ENCODE measurements at places on chromosomes 13 and 19.

DNA sequence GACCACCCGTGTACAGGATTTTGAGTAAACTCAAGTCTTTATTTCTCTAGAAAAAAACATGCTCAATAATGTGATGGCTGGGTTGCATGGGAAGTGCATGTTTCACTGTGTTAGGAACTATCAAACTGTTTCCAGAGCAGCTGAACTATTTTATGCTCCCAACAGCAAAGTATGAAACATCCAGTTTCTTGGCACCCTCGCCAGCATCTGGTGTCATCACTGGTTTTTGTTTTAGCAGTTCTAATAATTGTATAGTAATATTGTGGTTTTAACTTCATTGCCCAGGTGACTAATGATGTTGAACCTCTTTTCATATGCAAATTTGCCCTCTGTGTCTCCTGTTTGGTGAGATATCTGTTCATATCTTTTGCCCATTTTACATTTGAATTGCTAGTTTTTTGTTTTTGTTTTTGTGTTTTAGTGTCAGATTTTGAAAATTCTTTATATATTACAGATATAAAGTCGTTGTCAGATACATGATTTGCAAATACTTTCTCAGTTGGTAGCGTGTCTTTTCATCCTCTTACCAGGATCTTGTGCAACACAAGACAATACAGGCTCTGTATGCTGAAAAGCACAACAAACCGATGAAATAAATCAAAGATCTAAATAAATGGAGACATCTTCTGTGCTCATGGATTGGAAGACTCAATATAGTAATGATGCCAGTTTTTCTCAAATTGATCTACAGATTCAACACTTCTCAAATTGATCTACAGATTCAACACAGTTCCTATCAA, 87.8 kb downstream of the IPO5 start:
- H3K4me1 ChIP-seq = no peaks in the 10 kb centered on the region
- H3K27ac ChIP-seq = no peak overlapping the region
- H3K4me3 ChIP-seq = no peak overlapping the region
- no peaks in the 10 kb centered on the region for H3K27me3 ChIP-seq
- no peak for DNase-seq

DNA sequence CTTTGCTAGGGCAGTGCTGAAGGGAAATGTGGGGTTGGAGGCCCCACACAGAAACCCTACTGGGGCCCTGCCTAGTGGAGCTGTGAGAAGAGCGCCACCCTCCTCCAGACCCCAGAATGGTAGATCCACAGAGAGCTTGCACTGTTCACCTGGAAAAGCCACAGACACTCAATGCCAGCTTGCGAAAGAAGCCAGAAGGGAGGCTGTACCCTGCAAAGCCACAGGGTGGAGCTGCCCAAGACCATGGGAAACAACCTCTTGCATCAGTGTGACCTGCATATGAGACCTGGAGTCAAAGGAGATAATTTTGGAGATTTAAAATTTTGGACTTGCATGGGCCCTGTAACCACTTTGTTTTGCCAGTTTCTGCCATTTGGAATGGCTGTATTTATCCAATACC, 615.4 kb upstream of the MIR17HG start:
- H3K4me1 ChIP-seq = no peaks in the 10 kb centered on the region
- H3K4me3 ChIP-seq = no peak overlapping the region
- no peak overlapping the region for H3K27ac ChIP-seq
- peak; percentile 74 for DNase-seq
- H3K36me3 ChIP-seq = peaks cover 19% of the 10 kb centered on the region

GRCh38 chr19:31675193-31675913, 326.1 kb upstream of the TSHZ3 start:
- no peak overlapping the region for H3K4me3 ChIP-seq
- no peaks in the 10 kb centered on the region for H3K36me3 ChIP-seq
- no peak for DNase-seq
- H3K27ac ChIP-seq = no peak overlapping the region
- H3K4me1 ChIP-seq = no peaks in the 10 kb centered on the region

DNA sequence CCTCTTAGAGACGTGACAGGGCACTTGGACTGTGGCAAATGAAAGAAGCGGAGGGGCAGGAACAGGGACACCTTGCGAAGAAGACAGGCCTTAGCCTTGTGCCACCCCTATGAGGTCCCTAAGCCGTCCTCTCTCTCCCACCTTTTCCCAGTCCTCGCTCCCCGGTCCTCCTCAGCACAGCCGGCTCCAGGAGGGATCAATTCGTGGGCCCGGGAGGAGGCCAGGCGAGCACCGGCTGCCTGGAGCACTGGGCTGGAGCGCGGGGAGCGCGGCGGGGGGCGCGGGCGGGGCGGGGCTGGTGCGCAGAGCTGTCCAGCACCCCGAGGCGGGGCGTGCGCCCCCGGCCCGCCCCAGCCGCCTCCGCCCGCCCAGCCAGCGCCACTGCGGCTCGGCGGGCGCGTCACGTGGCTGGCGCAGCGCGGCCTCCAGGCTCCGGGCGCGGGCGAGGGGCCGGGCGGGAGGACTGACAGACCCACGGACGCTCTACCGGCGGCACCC, at the start of gene LRP3:
LRP3 (plus strand) TSS at position 466 of the 498 bp plus-strand sequence. CDS start 456 bp downstream, outside the sequence.
- H3K27me3 ChIP-seq = no peaks in the 10 kb centered on the region
- H3K36me3 ChIP-seq = peaks cover 8% of the 10 kb centered on the region
- H3K27ac ChIP-seq = no peak within 1 kb of the TSS
- H3K4me3 ChIP-seq = peak within 1 kb of the TSS; percentile 69

- H3K27me3 ChIP-seq = no peaks in the 10 kb centered on the region
- no peak overlapping the region for H3K27ac ChIP-seq
- DNase-seq = no peak
- no peaks in the 10 kb centered on the region for H3K4me1 ChIP-seq
Measured at GRCh38 chr13:70732611-70733010, 624.4 kb upstream of the KLHL1 start.

- no peak overlapping the region for H3K4me3 ChIP-seq
- H3K27ac ChIP-seq = no peak overlapping the region
- H3K36me3 ChIP-seq = no peaks in the 10 kb centered on the region
- H3K4me1 ChIP-seq = no peaks in the 10 kb centered on the region
Measured at GRCh38 chr13:30791354-30792001, 56.1 kb downstream of the ALOX5AP start.

DNA sequence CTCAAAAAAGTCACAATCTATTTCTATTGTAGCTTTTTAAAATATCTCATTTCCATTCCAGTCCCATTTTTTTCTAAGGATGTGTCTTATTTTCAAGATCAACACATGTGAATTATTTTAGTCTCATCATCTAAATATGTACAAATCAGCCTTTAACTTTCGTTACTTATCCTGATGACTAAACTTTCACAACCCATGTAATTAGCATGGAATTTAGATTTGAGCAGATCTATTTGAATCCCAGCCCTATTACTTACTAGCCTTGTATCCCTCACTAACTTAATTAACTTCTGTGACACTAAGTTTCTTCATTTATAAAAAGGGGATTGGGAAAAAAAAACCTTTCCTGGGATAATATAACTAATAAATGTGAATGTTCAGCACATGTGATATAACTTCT, 81.1 kb downstream of the UFM1 start:
- no peaks in the 10 kb centered on the region for H3K4me1 ChIP-seq
- no peak overlapping the region for H3K27ac ChIP-seq
- H3K4me3 ChIP-seq = no peak overlapping the region
- H3K36me3 ChIP-seq = no peaks in the 10 kb centered on the region
- no peak for DNase-seq

DNA sequence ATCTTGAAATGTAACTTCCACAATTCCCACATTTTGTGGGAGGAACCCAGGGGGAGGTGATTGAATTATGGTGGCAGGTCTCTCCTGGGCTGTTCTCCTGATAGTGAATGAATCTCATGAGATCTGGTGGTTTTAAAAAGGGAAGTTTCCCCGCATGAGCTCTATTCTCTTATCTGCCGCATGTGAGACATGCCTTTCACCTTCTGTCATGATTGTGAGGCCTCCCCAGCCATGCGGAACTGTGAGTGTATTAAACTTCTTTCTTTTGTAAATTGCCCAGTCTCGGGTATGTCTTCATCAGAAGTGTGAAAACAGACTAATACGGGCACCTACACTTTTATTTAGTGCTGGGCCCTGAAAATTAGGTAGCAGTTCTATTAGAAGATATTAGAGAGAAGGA, 45.8 kb downstream of the TNFSF13B start:
- H3K36me3 ChIP-seq = no peaks in the 10 kb centered on the region
- H3K4me1 ChIP-seq = no peaks in the 10 kb centered on the region
- DNase-seq = no peak
- no peak overlapping the region for H3K27ac ChIP-seq

GRCh38 chr19:16164222-16164890, 9.0 kb downstream of the CIB3 start:
- no peak for DNase-seq
- no peaks in the 10 kb centered on the region for H3K27me3 ChIP-seq
- H3K36me3 ChIP-seq = no peaks in the 10 kb centered on the region
- H3K4me1 ChIP-seq = no peaks in the 10 kb centered on the region
- H3K27ac ChIP-seq = no peak overlapping the region
- no peak overlapping the region for H3K4me3 ChIP-seq
